ENCODE measurements at places on chromosomes 1 and 21. TPM values are rescaled to one million over a fixed set of nuclear protein-coding genes. Genes with fewer than 3 reads are reported as not detected.
A peak's percentile ranks its signal among the peaks of the same experiment; 100 is the strongest.

The KLHDC8A gene
- 0.97 TPM for total RNA-seq

The SH3BGR gene
- total RNA-seq, result 4.1 TPM

The CACHD1 gene
- 32.0 TPM for total RNA-seq

DNA sequence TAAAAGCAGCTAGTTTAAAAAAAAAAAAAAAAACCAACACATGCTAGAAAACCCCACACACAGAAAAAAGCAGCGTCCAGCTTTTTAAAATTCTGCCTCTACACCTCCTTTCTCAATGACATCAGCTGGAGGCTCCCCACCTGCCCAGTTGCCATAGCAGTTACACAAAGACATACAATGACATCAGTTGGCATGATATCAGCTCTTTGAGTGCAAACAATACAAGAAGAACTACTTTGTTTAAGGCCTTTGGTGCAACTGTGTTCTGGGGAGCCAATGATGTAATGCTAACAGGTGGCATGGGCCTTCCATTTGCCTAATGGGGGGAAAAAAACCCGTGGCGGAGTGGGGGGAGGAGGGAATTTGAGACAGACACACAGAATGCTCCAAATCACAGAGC is 32.9 kb downstream of the DUSP10 start:
- no peak for DNase-seq
- H3K27me3 ChIP-seq, result no peaks in the 10 kb centered on the region
- no peak overlapping the region for H3K4me3 ChIP-seq
- peaks cover 12% of the 10 kb centered on the region for H3K36me3 ChIP-seq
- peak overlapping the region; percentile 47 for H3K27ac ChIP-seq

- no peak overlapping the region for H3K4me3 ChIP-seq
- peak overlapping the region; percentile 68 for H3K27ac ChIP-seq
- H3K36me3 ChIP-seq, result no peaks in the 10 kb centered on the region
- peaks cover 16% of the 10 kb centered on the region for H3K4me1 ChIP-seq
- H3K27me3 ChIP-seq, result no peaks in the 10 kb centered on the region
- no peak for DNase-seq
Observed at GRCh38 chr1:61639608-61640336, 85.2 kb downstream of the TM2D1 start.

DNA sequence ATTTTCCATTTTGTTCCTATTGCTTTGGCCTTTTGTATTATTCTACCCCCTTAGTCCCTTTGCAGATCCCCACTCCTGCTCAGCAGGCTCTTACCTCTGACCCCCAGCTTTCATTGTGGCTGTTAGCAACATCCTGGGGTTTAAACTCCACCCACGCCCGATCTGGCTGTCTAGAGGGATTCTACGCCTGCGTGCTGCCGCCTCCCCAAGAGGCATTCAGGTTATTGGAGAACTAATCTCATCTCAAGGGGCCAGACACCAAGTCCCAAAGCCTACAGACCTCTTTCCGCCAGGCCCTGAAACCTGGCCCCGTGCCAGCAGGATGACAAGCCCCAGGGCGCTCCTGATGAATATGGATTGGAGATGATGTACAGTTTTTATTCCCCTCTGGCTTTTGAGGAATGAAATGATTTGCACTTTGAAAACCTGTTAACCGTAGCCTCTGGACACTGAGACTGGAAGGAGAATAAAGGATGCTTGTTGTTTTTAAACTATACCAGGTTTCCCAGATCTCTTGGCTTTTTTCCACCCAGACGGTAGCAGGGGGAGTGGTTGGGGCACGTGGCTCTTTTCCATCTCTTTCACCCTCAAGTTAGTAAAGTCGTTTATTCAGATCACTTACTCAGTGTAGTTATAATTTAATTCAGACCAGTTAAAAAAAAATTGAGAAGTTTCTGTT is 14.5 kb upstream of the IKBKE start:
- H3K27ac ChIP-seq, result no peak overlapping the region
- H3K27me3 ChIP-seq, result no peaks in the 10 kb centered on the region
- H3K4me3 ChIP-seq, result no peak overlapping the region
- peaks cover 71% of the 10 kb centered on the region for H3K36me3 ChIP-seq
- DNase-seq, result no peak

GRCh38 chr21:32562426-32562825 is 22.9 kb downstream of the TCP10L start:
- no peak for DNase-seq
- no peak overlapping the region for H3K4me3 ChIP-seq
- H3K27ac ChIP-seq, result peak overlapping the region; percentile 28
- no peaks in the 10 kb centered on the region for H3K4me1 ChIP-seq
- no peaks in the 10 kb centered on the region for H3K36me3 ChIP-seq

All from lower lobe of right lung (tissue), 2 donors.